ENCODE measurements at places on chromosomes 5 and 9.

GRCh38 chr9:73270967-73271721 is 119.5 kb downstream of the ANXA1 start:
- no peak for DNase-seq

- DNase-seq: no peak
These were observed 11.9 kb upstream of the SMC2 start for GRCh38 chr9:104082168-104082567.

GRCh38 chr5:119275146-119275545 is 80.7 kb upstream of the TNFAIP8 start:
- no peak for DNase-seq

DNA sequence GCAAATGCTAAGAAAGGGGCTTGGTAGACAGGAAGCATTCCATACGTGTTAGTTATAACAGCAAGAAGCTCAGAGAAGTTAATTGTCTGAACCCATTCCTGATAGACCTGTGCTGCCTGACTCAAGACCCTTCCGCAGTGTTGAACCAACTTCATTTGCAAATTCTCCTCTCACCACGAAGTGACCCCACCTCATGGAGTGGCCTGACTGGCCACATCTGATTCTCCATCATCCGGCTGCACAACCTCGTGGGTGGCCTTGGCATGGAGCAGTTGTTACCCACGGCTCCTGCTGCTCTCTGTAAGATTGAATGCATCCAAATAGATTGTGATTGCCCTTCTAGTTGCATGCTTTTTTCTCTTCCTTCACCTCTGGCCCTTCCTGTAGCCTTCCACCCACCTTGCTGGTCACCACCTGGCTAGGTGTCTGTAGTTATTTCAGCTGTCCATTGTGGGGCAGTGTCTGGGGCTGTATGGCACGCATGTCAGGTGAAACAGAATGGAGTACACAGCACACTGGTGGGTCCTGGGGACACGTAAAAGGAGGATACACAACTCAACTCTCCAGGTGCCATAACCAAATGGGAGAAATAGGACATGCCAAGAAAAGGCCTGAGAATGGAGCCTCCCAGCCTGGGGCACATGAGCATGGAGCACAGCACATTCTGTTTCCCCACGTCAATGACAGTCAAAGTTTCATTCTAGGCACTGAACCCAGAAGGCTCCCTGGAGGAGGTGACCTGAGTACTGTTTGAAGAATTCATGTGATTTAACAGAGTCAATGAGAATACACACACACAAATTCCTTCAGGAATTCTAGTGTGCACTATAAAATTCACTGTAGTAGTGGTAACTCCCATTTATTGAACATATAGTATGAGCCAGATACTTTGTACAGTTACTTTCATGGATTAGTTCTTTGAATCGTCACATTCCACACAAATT is 70.5 kb upstream of the PTCH1 start:
- no peak for DNase-seq

DNA sequence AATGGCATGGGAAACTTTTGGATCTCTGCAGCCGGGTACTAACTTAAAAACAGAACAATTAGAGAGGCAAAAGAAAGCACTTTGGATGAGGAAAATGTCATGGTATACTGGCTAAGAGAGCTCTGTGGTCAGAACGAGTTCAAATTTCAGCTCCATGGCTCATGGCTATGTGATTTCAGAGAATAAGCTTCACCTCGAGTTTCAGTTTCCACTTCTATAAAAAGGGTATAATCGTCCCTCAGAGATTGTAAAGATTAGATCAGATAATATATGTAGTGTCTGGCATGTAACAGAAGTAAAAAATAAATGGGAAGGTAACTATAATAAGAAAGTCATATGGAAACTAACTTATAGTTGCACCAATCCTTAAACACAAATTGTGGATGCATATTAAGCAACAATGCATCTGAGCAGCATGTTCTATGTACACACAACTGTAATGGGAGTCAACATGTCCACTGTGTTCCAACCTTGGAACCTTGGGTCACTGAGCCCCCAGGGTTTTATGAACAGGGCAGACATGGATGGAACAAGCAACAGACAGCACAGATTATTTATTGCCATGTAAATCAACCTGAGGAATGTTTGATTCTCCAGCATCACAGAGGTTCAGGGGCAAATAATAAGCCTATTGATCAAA is 145.4 kb downstream of the MAPKAP1 start:
- DNase-seq: no peak

GRCh38 chr5:180785121-180785781 is 17.4 kb downstream of the MGAT1 start:
- no peak for DNase-seq

- DNase-seq: no peak
These were observed 715.1 kb downstream of the MAT2B start for GRCh38 chr5:164220522-164220921.

- no peak for DNase-seq
These were observed 202.7 kb upstream of the NR3C1 start for GRCh38 chr5:143606043-143606752.

GRCh38 chr9:131743096-131743495 is 3.2 kb upstream of the RAPGEF1 start:
- no peak for DNase-seq
